NCI-H2081 treated with DMSO at 0.1 percent for 48 hours (cell line): ENCODE measurements at places on chromosomes 5 and 9.
A peak's percentile ranks its signal among the peaks of the same experiment; 100 is the strongest.

- no peak for DNase-seq
Measured at GRCh38 chr5:90477621-90478215, 3.1 kb downstream of the POLR3G start.

DNA sequence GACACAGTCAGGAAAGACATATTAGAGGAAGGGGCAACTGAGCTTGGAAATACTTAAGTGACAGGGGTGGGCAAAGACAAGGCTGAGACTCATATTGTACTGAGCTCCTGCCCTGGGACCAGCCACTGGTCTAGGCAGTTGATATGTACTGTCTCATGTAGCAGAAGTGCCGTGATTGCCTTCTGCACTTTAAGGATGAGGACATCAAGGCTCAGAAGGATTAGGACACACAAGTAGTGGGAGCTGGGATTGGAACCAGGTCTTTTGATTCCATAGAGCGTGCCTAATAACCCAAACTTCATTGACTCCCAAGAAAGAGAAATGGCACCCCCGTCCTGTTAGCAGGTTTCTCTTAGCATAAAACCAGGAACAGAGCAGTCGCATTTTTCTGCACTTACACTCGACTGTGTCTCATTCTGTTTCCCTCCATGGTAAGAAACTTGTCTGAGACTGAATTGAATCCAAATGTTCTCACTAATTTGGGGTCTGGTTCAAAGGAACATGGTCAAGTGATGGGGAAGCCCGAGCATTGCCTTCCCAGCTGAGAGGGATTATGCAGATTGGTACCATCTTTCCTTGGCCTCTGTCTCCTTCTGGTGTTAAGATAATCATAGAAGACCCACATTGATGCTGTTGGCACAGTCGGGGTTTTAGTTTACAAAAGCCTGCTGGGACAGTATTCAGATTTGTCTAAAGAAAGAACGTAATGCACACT, 70.4 kb downstream of the ANGPTL2 start:
- DNase-seq: no peak

DNA sequence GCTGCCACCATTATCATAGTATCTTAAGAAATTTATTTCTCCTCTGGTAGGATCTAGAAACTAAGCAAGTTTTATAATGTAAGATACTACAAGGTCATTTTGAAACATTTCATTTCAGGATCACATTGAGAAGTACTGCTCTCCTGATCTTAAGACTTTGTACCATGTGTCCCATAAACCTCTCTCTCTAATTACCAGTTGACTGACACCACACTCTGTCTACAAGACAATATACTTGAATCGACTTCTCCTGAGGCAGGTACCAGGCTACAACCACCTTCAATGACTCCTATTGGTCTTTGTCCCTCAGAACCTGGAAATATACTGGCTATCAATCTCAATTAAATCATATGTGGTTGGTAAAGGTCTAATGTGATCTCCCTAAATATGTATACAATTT, 597.0 kb downstream of the PTPRD start:
- no peak for DNase-seq

GRCh38 chr5:177105691-177106476, 19.2 kb downstream of the FGFR4 start:
- no peak for DNase-seq

DNA sequence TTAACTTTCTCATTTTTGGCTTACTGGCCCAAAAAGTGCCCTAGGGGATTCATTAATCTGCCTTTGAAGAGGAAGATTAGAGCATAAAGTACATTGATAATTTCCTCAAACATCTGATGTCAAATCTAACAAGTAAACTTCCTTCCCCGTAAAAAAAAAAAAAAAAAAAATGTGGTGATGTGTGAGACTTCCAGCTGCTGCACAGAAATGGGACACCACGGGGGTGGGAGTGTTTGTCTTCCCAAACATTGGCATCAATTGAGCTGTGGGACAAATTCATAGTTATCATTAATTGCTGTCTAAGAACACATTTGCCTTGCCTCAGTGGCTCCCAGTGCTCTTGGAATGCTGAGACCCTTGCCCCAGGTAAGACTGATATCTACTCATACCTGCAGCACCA, 149.6 kb downstream of the ADAMTS12 start:
- DNase-seq: no peak

- no peak for DNase-seq
Measured at GRCh38 chr9:13122756-13123369, 156.6 kb downstream of the MPDZ start.

DNA sequence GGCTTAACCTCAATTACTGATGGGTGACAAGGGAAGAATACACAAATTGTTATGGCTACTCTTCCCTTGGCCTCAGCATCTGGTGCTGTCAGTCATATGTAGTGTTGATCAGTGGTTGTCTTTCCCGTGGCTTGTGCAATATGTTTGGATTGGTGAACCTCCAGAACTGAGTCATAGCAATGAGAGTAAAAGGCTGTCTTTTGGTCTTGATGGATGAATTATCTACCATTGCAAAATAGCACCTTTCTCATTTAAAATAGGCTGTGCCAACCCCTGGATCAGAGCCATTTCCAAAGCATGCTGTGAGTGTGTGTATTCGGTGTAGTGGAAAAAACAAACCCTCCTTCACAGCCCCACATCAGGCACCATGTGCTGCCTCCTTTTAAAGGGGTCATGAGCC, 14.6 kb upstream of the F2R start:
- no peak for DNase-seq

DNA sequence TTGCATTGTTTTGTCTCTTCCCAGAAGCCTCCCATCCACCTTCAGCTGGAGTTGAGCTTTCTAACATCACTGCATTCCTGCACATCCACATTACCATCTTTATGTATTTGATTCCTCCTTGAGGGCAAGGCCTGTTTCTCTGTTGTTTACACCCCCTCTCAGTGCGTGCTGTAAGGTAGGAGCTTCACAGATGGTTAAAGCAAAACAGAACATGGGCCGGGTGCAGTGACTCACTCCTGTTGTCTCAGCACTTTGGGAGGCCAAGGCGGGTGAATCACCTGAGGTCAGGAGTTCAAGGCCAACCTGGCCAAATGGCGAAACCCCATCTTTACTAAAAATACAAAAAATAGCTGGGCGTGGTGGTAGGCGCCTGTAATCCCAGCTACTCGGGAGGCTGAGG, 110.9 kb downstream of the KCNIP1 start:
- no peak for DNase-seq

GRCh38 chr5:72537166-72537565, 30.0 kb upstream of the ZNF366 start:
- no peak for DNase-seq

DNA sequence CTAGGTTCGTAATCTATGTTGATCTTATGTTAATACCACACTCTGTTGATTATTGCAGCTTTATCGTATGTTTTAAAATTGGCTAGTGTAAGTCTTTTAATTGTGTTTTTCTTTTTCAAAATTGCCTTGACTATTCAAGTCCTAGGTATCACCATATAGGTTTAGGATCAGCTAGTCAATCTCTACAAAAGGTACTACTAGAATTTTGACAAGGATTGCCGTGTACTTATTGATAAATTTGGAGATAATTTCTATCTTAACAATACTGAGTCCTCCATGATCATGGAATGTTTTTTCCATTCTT, 117.9 kb upstream of the PRSS3 start:
- no peak for DNase-seq

DNA sequence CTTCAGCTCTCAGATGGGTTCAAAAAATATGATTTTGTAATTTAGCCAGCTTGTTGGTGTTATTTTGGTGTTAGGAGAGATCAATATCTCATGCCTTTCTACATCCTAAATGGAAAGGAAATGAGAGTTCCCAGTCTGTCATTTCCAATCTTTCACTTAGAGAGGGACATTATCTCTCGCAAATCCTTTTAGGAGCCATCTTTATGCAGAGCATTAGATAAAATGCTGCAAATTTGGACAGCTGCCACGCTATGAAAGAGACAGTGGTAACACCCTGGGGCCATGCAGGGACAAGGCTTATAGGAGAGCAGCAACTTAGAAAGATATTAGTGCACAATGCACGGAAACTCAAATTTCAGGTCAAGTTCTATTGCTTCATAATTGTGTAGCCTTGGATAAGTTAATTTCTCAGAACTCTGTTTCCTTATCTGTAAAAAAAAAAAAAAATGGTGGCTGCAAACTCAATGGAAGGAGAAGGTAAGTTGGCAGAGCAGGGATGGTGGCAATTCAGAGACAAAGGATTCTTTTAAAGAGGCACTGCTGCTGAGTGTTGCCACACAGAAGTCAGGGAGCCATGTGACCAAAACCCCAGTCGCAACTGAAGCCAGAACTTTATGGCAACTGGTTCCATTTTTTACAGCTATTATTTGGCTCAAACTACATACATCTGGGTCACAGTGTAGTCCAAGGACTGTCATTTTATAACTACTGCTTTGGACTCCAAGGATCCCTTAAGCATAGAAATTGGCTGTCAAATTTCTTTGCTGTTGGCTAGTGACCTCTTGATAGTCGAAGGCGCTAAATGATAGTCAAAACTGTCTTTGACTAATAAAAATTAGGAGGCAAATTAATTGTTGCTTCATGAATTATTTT, 210.2 kb downstream of the FRMD3 start:
- no peak for DNase-seq

- no peak for DNase-seq
Measured at GRCh38 chr9:129497005-129497812, 123.7 kb downstream of the C9orf50 start.

DNA sequence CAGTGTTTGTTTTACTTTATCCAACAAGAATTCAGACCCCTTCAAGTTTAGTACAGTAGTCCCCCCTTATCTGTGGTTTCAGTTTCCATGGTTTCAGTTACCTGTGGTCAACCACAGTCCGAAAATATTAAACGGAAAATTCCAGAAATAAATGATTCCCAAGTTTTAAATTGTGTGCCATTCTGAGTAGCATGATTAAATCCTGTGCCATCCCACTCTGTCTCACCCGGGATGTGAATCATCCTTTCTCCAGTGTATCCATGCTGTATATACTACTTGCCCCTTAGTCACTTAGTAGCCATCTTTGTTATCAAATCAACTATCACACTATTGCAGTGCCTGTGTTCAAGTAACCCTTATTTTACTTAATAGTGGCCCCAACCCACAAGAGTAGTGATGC, 153.8 kb upstream of the RASA1 start:
- no peak for DNase-seq

GRCh38 chr9:118100529-118101419, 396.6 kb downstream of the TLR4 start:
- no peak for DNase-seq

GRCh38 chr5:112004867-112005622, 248.1 kb upstream of the NREP start:
- no peak for DNase-seq

GRCh38 chr9:128056887-128057723, 10.0 kb downstream of the NAIF1 start:
- no peak for DNase-seq

DNA sequence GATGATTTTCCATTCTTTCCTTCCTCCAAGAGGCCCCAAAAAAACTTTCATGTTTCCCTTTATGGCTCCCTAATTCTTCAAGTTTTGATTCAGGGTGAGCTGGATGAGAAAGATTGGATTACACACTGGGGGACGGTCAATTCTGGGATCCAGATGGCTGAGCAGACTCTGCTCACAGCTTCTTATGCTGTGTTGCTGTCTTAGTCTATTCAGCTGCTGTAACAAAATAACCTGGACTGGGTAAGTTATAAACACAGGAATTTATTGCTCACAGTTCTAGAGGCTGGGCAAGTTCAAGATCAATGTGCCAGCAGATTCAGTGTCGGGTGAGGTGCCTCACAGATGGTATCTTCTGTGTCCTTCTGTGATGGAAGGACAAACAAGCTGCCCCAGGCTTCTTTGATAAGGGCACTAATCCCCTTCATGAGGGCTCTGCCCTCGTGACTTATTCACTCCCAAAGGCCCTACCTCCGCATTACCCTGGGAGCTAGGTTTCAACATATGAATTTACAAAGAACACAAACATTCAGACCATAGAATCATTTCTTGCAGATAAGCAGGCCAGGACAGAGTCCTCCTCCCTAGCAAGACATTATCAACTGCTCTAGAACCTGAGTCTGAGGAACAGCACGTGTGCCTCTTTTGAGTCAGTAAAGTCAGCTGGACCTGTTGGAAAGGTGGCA, 23.1 kb upstream of the SMAD5 start:
- DNase-seq: no peak

- DNase-seq: no peak
Measured at GRCh38 chr9:116270546-116270945, 117.0 kb downstream of the PAPPA start.

GRCh38 chr5:147310059-147310704, 75.4 kb downstream of the STK32A start:
- DNase-seq: peak; percentile 36

- no peak for DNase-seq
Measured at GRCh38 chr9:125521462-125522327, 185.3 kb downstream of the MAPKAP1 start.

DNA sequence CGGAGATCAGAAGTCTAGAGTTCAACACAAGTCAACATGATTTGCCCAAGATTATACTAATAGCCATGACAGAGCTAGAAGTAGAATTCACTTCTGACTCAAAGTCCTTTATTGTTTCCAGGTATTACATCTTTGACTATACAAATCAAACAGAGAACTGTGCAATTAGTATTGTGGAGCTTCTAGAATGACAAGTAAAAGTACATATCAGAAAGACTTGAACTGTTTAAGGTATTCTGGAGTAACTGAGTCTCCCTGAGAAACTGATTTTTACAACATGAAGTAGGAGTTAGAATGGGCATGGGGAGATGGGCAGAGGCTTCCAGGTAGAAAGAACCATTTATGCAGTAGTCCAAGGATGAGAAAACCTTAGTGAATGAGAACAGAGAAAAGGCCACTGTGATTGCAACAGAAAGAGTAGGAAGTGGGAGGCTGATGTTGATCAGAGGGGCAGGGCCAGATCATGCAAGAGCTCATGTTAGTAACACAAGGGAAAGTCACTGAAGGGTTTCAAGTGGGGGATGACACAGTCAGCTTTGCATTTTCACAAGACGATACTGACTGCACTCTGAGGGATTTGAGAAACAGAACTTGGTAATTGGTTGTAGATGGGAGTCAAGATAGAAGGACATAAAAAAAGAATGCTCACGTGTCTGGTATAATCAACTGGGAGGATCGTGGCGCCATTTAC, 280.7 kb downstream of the RFX3 start:
- DNase-seq: no peak

DNA sequence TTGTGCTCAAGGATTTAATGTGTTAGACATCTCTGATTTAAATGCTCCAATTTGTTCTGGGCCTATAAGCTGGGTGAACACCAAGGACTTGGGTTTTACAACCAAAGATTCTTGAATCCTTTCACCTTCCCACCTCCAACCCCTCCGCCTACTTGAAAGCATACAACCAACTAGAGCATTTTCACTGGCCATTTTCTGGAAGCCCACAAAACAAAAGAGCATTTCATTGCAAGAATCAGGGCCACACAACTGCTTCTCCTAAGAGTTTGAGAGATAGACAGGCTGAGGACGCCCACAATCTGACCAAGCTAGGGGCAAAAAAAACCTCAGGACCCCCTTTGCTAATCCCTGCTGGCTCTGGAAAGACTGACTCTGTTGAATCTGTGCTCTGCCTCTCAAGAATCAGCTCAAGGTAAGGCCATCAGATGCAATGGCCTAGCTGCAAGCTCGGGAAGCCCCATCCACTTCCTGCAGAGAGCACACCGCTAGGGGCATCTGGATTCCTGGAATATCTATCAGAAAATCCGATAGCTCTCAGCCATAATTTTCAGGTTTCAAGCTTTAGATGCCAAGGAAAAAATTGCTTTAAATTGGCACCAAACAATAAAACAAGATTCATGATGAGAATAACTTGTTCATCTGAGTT, 57.7 kb downstream of the RETREG1 start:
- no peak for DNase-seq
